ENCODE measurements at places on chromosomes 6 and 20.

DNA sequence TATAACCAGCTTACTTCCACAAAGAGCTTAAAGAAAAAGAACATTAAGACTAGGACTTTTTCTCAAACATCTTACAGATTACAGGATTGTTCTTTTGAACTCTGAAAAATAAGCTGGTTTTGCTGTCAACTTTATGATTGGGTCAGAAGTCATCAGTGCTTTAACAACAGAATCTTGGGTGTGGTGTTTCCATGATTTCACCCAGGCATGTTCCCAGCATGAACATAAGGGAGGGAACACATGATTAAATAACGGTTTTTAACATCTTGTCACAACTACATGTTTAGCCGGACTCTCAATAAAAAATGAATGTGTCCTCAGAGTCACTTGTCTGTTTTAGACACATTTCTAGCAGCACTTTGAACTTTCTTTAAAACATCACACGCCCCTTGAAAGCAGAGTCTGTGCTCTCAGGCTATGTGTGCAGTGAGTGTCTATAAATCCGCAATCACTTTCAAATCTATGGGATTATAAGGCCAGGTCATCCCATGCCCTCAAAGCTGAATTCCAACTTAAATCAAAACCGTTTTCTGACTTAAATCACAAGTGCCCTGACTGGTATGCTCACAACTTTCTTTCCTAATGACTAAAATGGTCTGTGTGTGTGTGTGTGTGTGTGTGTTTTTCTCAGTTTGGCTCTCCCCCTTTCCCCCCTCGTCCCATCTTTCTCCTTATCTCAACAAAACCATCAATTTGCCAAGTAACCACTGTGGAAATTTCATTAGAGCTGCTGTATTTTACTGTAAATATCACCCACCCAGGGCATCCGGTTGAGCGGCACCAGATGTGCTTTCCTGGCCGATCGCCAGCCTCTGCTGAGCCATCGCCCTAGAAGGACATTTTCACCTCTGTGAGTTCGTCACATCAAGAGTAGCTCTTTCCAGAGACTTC is 216.8 kb upstream of the DTNBP1 start:
- DNase-seq, result peak; percentile 22

GRCh38 chr6:12577124-12577850 is 139.3 kb upstream of the PHACTR1 start:
- no peak for DNase-seq

DNA sequence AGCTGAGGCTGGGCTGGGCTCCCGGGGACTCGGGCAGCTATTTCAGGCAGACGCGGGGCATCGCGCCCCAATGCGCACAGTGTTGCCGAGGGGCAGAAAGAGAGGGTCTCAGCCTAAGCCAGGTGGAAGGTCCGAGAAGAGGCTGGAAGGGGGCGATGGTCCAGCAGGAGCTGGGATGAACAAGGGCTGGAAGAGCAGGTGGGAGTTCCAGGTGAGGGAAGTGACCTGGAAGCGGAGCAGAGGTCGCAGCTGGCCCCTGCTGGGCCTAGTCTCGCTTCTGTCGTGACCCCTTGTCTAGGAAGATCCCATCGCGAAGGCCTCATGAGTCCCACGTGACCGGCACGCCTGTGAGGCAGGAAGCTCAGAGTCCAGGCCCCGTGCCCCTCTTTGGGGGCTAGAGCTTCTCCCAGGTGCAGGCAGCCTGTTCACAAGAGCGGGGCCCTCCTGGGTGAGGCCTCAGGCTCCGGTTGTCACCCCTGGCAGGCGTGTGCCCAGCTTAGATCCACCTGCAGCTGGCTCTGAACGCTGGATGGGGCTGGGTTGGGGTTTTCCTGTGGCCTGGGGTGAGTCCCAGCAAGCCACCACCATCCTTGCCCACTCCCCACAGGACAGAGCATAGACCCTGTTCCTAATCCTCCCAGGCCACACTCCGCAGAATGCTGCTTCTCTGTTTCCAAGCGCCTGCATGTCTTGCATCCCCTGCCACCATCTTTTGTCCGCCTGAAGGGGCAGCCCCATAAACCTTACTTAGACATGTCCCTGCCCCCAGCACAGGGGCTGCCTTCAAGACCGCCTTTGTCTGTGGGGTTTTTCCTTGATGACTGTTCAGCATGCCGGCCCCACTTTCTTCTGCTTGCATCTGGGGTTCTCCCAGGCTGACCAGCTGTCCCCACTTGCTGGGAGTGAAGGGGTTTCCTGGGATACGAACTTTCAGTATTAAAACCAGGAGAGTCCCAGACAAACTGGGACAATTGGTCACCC is 15.1 kb downstream of the SLC22A3 start:
- no peak for DNase-seq

DNA sequence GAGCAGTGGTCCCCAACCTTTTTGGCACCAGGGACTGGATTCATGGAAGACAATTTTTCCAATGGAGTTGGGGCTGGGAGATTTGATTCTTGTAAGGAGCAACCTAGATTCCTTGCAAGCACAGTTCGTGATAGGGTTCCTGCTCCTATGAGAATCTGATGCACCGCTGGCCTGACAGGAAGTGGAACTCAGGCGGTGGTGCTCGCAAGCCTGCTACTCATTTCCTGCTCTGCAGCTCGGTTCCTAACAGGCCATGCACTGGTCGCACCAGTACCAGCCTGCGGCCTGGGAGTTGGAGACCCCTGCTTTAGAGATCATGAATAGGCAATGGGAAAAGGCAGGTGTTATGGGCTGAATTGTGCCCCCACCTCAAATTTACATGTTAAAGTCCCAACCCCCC is 131.2 kb downstream of the PFDN4 start:
- no peak for DNase-seq

GRCh38 chr20:52748285-52748932 is 223.7 kb upstream of the TSHZ2 start:
- DNase-seq, result no peak

- DNase-seq, result no peak
Observed at GRCh38 chr20:10521068-10521831, 86.1 kb downstream of the SLX4IP start.

GRCh38 chr20:35021063-35021462 is 65.4 kb downstream of the MYH7B start:
- DNase-seq, result no peak

DNA sequence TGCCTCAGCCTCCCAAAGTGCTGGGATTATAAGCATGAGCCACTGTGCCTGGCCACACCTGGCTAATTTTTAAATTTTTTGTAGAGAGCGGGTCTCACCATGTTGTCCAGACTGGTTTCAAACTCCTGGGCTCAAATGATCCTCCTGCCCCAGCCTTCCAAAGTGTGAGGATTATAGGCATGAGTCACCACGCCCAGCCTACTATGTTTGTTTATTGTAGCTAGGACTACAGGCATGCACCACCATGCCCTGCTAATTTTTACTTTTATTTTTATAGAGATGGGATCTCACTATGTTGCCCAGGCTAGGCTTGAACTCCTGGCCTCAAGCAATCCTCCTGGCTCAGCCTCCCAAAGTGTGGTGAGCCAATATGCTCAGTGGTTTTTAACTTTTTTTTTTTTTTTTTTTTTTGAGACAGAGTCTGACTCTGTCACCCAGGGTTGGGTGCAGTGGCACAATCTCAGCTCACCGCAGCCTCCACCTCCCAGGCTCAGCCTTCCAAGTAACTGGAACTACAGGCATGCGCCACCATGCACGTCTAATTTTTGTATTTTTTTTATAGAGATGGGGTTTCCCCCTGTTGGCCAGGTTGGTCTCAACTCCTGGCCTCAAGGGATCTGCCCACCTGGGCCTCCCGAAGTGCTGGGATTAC is 12.0 kb upstream of the DDX43 start:
- DNase-seq, result no peak

DNA sequence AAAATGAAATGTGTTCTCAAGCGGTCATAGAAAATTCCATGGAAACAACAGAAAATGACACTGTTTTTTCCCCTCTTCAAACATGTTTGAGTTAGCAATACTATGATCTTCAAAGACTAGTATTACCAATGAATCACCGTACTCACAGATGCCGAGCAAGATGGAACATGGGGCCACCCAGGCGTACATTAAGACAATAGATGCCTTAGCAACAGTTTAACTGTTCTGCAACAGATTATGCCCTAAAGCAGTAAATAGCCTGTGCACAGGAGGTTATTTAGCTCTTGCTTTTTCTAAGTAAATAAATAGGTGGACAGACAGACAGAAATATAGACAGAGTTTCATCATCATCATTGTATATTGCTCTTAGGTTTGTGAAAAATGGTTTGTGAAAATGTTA is 284.0 kb upstream of the DEFB112 start:
- DNase-seq, result no peak

DNA sequence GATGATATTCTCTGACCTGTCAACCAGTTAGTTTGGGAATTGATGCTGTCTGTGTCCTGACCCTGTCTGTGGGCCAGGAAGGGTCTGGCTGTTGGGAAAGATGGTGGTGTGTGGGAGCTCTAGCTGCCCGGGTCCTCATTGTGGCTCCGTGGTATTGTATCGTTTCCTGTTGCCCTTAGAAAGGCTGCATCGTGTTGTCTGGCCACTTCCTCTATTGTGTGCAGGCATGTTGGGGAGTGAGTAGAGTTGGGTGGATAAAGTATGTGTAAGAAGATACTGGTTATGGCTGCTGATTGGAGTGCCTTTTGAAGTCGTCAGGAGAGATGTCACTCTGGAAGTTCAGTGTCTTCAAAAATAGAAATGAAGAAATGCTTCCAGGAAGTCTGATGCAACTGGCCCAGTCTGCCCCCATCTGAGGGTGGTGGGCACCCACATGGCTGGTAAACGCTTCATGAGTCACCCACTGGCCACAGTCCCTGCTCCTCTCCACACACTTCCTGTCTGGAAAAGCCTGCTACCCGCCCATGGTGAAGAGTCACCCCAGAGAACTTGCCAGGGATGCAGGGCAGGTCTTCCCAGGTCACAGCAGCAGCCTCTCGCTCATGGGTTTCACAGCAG is 27.9 kb downstream of the PPARD start:
- DNase-seq, result no peak

DNA sequence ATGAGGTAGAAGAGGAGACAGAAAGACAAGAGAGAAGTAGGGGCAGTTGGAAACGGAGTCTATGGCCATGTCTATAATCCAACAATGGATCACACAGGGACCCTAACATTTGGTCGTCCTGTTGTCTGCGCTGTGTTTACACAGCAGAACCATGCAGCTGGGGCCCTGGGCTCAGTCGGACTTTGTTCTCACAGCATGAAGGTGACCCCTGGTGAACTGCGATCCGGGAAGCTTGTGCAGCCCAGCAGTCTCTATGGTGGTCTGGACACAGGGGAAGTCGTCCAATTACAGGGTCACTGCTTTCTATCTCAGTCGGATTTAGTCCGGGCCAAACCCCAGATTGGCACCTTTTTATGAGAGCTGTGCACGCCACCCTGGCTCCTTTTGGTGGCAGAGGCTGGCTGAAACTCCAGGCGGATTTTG is 153.6 kb downstream of the FOXA2 start:
- DNase-seq, result no peak

Data from stimulated activated CD4-positive, alpha-beta T cell treated with anti-CD3 and anti-CD28 coated beads, TNF-alpha, amount 100 ng/mL, for 4 hours (primary cell).